ENCODE measurements at places on chromosomes 12 and 14. TPM values are rescaled to one million over a fixed set of nuclear protein-coding genes. Genes with fewer than 3 reads are reported as not detected.

GPRC5D gene
- not detected for total RNA-seq

ADAM20 gene
- 0.40 TPM for total RNA-seq

FITM1 gene
- 126 TPM for total RNA-seq

DNAJC22 gene
- total RNA-seq = 0.16 TPM

DNA sequence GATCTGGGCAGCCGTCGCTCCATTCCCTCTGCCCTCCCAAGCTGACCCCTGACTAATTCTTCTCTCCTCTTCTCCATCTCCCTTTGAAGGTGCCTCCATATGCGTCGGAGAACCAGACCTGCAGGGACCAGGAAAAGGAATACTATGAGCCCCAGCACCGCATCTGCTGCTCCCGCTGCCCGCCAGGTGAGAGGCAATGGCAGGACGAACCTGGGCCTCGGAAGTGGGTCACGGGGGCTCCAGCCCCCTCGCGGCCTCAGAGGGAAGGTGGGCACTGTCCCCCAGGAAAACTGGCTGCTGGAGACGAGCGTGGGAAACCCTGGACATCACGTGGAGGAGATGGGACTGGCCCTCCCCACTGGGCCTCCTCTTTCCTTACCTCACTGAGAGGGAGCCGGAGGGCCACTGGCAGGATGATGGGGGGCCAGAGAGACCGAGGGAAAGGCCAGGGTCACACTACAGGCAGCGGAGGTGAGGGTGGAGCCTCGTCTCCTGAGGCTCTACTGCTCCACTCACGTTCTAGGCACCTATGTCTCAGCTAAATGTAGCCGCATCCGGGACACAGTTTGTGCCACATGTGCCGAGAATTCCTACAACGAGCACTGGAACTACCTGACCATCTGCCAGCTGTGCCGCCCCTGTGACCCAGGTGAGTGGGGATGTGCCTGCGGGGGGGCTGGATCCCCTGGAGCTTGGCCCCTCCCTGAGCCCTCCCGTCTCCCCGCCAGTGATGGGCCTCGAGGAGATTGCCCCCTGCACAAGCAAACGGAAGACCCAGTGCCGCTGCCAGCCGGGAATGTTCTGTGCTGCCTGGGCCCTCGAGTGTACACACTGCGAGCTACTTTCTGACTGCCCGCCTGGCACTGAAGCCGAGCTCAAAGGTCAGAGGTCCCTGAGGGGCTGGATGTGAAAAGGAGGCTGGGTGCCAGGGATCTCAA lies 806 bp downstream of the LTBR start:
- no peak for DNase-seq

GRCh38 chr12:109928058-109928656 lies 28.1 kb downstream of the TCHP start:
- DNase-seq = no peak

- DNase-seq = no peak
Measured at GRCh38 chr12:83763425-83763824, 1076.7 kb downstream of the TMTC2 start.

- no peak for DNase-seq
Measured at GRCh38 chr12:132773077-132773955, 11.7 kb upstream of the ANKLE2 start.

DNA sequence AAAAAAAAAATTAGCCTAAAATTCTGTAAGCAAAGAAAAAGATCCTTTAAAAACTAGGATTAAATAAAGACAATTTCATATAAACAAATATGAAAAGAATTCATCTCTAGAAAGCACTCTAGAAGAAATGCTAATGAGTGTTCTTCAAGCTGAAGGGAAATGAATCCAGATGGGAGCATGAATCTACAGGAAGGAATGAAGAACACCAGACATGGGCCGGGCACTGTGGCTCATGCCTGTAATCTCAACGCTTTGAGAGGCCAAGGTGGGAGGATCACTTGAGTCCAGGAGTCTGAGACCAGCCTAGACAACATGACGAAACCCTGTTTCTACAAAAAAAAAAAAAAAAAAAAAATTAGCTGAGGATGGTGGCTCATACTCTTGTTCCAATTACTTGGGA lies 297.2 kb downstream of the FBXL14 start:
- DNase-seq = no peak

Data from Right ventricle myocardium superior (tissue), 1 donor.